Fibroblast of skin of scalp (primary cell): ENCODE measurements at places on chromosomes 1 and 21.

GRCh38 chr1:19658186-19658585 is 6.5 kb upstream of the HTR6 start:
- DNase-seq: no peak

- no peak for DNase-seq
These were observed 35.7 kb downstream of the TTC39A start for GRCh38 chr1:51294566-51295184.

- DNase-seq: peak; percentile 94
These were observed 95.5 kb upstream of the RALGPS2 start for GRCh38 chr1:178629252-178630154.

DNA sequence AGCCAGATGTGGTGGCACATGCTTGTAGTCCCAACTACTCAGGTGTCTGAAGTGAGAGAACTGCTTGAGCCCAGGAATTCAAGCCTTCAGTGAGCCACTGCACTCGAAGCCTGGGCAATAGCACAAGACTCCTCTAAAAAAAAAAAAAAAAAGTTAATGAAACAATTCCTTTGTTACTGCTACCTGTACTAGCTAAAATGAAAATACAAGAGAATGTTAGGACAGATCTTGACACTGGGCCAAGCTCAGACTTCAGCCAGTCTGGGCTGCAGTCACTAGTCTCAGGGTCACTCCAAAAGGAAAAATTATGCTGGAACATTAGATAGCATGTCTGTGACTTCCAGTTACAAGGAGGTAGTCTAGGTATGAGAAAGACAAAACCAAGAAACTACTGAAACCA is 56.5 kb downstream of the TRIM33 start:
- no peak for DNase-seq

DNA sequence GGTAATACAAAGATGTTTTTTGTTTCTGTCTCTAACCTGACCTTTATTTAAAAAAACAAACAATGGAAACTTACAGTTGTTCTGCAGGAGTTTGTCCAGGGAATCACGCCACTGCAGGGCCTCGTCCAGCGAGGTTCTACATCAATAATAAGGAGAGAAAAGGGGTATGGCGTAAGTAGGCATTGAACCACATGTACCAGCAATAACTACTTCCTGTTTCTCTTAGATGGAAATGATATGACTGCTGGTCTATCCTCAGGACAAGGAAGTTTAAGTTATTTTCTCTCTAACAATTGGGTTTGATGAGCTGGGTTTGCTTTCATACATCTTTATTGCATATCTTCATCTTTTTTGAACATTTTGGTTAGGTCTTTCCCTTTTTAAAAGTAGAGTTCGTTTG is 40.9 kb downstream of the RGS5 start:
- no peak for DNase-seq

- DNase-seq: no peak
These were observed 23.2 kb upstream of the SYCP1 start for GRCh38 chr1:114831276-114831994.

- no peak for DNase-seq
These were observed 101.1 kb downstream of the RHOU start for GRCh38 chr1:228836427-228836826.

- no peak for DNase-seq
These were observed 139.8 kb downstream of the KAZN start for GRCh38 chr1:14738235-14738634.

DNA sequence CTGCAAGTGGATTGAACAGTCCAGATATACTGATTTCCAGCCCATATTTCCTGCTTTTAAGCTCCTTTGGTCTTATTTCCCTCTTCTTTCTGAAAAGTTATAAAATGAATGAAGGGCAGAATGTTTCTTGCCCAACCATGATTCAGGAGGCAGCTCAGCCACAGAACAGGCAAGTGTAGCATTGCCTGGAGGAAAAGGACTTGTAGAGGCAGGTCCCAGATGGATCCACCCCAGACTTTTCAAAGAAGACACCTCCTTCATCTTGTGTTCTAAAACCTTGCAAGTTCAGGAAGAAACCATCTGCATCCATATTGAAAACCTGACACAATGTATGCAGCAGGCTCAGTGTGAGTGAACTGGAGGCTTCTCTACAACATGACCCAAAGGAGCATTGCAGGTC is at the start of gene CLCA2:
CLCA2 (plus strand) TSS at position 299 of the 400 bp plus-strand sequence; CDS start at position 376, 77 bp downstream.
- DNase-seq: no peak

DNA sequence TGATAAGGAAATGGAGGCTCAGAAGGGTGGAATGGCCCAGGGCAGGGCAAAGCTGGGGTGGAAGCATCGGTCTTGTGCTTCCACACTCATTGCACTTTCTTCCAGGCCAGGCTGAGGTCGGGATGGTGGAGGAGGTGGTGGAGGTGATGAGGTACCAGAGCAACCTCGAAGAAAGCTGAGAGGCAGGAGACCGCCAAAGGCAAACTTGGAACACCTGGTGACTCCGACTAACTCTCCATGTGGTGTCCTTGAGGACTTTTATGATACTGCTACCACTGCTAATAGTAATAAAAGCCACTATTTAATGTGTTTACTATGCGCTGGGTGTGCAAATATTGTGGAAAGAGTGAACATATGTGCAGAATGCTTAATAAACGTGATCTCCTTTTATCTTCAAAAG is 16.9 kb upstream of the BTG2 start:
- no peak for DNase-seq

GRCh38 chr1:159140474-159140873 is 30.9 kb upstream of the CADM3 start:
- no peak for DNase-seq

DNA sequence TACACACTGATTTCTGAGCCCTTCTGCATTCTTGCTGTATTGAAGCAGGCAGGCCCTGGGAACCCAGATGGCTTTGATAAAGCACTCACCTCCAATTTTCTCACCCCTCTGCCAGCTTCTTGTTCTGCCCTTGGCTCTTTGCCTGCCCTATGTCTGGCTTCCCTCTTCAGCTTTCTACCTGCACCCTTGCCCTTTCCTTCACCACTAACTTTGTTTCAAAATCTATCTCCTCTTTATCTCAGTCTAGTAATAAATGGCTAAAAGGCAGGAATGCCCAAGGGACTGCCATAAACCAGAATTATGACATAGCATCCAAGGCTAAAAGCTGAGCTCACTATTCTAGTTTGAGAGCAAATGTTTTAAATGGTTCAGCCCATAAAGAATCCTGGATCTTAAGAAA is 178.7 kb downstream of the TNR start:
- DNase-seq: no peak

- DNase-seq: peak; percentile 72
These were observed 333.0 kb downstream of the PAPPA2 start for GRCh38 chr1:176795929-176796328.

GRCh38 chr1:20385630-20386029 is 95.0 kb downstream of the VWA5B1 start:
- no peak for DNase-seq

DNA sequence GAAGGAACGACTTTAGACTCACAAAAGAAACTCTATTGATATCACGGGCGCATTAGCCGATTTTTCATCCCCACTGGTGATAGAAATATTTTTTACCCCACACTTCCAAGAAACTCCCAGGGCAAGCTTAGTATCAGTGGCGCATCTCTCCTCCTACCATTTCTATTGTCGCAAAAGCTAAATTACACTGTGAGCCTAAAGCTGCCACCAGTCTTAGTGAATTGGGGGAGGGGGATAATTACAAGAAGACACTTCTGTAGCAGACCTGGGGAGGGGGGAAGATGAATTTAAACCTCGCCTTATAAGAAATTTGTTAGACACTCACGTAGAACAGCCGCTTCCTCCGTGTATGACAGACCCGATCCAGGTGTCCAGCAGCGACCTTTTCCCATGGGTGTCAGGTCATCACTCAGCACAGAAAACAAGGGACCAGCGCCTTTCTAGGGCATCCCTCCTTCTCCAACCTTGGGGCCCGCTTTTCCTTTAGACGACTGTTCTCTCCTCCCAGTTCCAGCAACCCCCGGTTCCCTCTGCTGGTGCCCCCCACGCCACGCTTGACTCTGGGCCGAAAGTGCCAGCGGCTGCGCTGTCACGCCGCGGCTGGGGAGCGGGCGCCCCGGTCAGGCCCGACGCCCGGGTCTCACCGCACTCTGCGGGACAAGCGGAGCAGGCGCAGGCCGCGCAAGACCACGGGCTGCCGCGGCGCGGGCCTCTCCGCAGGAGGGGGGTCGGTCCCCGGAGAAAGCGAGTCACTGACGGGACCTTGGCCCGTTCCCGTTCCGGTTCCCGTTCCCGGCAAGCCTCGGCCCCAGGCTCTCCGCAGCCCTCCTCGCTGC is 821 bp downstream of the PHC2 start:
- peak; percentile 21 for DNase-seq

DNA sequence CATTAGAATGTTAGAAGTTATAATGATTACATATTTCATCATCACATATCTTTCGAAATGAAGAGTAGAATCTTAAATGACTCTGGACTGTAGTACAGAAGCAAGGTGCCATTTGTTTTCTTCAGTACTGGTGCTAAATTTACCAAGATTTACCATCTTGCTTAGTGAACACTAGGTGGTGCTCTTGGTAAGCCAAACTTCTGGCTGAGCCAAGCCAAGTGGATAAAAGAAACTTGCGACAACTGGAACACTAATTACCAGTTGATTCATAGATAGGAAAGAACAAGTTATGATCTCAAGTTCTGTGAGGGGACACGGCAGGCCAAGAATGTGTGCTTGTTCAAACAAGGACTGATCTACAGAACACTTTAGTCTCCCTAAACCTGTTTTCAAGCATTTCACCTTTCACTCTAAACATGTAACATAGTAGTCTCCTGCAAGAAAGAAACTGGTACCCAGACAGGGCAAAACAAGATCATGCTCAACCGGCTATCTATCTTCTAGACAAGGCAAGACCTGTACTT is 19.8 kb downstream of the SPRTN start:
- peak; percentile 69 for DNase-seq

GRCh38 chr1:19840228-19840627 is 25.1 kb upstream of the RNF186 start:
- peak; percentile 12 for DNase-seq

GRCh38 chr21:37370152-37371040 is 3.8 kb downstream of the DYRK1A start:
- peak; percentile 11 for DNase-seq

DNA sequence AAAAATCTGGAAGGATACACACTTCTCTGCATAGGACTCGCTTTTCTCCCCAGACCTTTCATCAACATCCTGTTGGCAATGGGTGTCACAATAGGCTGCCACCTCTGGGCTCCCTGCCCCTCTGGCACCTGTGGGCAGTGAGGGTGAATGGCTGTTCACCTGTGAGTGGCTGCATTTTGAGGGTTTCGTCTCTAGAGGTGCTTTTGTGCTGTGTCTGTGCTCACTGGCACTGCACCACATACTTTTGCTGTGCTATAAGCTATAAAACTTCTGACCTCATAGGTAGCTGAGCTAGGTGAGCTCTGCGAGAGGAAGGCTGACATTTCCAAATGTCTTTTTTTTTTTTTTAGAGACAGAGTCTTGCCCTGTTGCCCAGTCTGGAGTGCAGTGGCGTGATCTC is 35.9 kb downstream of the SLC30A1 start:
- no peak for DNase-seq

GRCh38 chr1:212440419-212440818 is 7.7 kb downstream of the NENF start:
- DNase-seq: no peak

DNA sequence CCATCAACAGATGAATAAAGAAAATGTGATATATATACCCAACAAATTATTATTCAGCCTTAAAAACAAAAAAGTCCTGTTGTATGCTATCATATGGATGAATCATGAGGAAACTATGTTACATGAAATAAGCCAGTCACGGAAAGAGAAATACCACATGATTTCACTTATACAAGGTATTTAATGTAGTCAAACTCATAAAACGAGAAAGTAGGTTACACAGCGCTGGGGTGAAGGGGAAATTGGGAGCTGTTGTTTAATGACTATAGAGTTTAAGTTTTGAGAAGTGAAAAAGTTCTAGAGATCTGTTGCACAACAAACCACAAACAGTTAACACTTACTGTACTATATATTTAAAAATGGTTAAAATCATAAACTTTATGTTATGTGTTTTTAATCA is 58.5 kb downstream of the SLC25A24 start:
- DNase-seq: peak; percentile 77

DNA sequence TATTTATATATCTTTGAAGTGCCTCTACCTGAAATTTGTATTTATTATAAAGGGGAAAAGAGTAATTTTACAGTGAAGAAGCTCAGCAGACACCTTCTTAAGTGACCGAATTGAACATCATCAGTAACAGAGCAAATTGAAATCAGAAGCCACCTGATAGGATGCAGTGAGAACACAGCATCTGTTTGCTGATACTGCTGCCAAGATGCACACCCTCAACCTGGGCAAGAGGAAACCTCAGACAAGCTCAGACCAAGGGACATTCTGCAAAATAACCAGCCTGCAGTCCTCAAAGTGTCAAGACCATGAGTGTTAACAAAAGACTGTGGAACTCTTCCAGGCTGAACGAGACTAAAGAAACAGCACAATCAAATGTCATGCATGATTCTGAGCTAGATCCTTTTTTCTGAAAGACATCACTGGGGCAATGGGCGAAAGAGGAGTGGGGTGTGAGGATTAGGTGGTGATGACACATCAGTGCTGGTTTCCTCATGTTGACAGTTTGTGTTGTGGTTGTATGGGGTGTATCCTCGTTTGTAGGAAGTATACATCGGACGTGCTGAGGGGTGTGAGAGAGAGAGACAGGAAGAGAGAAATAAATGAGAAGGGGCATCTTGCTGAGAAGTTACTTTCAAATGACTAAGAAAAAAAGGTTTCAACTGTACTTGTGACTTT is 103.7 kb downstream of the ABCA4 start:
- DNase-seq: no peak

DNA sequence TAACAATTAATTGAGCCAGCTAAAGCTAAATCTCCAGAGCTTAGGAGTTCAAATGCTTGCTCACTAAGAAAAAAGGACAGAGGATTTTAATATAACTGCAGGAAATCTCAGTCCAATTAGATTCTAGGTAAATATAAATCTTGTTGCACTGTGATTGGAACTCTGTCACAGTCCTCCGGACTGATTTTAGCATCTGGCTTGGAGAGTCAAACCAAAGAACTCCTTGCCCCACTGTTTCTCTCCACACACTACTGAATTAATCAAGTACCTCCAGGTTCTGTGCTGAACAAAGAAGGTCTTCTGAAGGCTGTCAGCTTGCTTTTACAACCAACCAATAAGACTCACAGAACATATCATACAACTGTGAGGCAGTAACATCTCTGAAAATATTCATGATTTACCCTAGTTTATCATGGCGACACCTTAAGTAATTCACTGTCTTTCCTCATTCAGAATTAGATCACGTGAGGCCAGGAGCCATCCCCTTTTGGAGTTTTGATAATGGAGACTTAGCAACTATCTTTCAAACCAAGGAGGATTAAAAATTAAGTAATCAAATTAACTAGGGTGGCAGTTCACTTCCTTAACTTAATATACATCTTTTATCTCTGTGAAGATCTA is 176.0 kb downstream of the RERE start:
- no peak for DNase-seq

GRCh38 chr1:24536391-24536840 is 19.5 kb upstream of the NCMAP start:
- peak; percentile 18 for DNase-seq

- DNase-seq: no peak
These were observed 43.1 kb upstream of the EPS8L3 start for GRCh38 chr1:109806733-109807400.
